ENCODE measurements at places on chromosomes 7 and 10.

GRCh38 chr7:128031901-128032604 lies 816 bp upstream of the LRRC4 start:
- H3K36me3 ChIP-seq = peaks cover 13% of the 10 kb centered on the region
- peaks cover 43% of the 10 kb centered on the region for H3K4me1 ChIP-seq
- peak; percentile 70 for DNase-seq

- H3K36me3 ChIP-seq = peaks cover 8% of the 10 kb centered on the region
- H3K27ac ChIP-seq = no peak overlapping the region
- no peak for DNase-seq
- H3K4me1 ChIP-seq = peaks cover 9% of the 10 kb centered on the region
- H3K4me3 ChIP-seq = no peak overlapping the region
Measured at GRCh38 chr10:24716295-24716694, 7.4 kb downstream of the ARHGAP21 start.

- peaks cover 21% of the 10 kb centered on the region for H3K27me3 ChIP-seq
- H3K4me3 ChIP-seq = peak overlapping the region; percentile 89
- H3K4me1 ChIP-seq = peaks cover 23% of the 10 kb centered on the region
- no peak for DNase-seq
Measured at GRCh38 chr7:73555411-73555982, 2.0 kb downstream of the BCL7B start.

DNA sequence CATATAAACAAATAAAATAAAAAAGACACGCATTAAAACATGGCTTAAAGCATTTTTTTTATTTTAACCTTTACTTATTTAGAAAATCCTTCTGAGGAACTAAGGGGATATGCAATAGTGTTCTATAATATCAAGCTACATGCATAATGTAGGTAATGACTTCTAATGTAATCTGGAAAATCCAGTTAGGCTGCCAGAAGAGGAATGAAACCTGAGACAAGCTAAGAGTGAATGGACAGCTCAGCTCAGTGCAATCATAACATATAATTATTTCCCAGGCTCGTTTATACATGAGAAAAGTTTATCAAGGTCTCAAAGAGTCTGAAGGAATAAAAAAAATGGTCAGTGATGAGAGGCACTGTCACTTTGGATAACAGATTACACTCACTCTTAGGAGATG lies 649.0 kb upstream of the PCDH15 start:
- no peaks in the 10 kb centered on the region for H3K36me3 ChIP-seq
- H3K4me3 ChIP-seq = no peak overlapping the region
- H3K27ac ChIP-seq = no peak overlapping the region
- no peaks in the 10 kb centered on the region for H3K27me3 ChIP-seq
- no peak for DNase-seq
- no peaks in the 10 kb centered on the region for H3K4me1 ChIP-seq

DNA sequence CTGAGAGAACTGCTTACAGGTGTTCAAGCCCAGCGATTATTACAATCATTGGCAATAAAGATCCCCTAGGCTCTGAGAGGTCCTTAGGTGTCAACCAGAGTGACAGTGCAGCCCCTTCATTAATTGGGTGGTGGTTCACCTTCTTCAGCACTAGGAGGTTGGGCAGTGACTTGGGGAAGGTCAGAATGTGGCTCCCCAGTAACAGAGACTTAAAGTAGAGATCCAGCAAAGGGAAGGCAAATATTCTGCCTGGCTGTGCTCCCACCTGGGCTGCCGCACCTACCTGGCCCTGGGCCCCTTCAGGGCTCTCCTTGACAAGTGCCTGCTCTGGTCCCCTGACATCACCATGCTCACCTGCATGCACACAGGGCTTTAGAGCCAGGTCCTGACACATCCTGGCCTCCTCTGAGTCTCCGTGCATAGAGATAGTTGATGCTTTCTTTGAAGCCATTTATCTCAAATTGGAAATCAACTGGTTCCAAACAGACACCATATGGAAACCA lies 1.9 kb downstream of the CLRN3 start:
- DNase-seq = no peak
- no peaks in the 10 kb centered on the region for H3K36me3 ChIP-seq
- H3K4me3 ChIP-seq = no peak overlapping the region

DNA sequence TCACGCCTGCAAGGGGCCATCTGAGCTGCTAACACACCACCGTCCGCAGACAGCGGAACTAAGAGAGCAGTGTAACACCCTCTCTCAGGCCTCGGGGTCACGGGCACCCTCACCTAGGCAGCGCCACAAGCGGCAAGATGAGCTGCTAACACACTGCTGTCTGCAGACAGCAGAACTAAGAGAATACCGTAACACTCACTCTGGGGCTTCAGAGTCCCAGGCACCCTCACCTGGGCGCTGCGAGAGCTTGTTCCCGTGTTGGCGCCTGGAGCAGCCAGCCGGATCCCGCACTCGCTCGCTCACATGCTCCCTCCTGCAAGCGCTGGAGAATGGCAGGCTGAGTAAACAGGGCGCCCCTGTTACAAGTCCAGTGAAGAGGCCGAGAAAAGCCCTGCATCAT lies 160.2 kb downstream of the SRPK2 start:
- peaks cover 26% of the 10 kb centered on the region for H3K4me1 ChIP-seq
- H3K36me3 ChIP-seq = peaks cover 27% of the 10 kb centered on the region
- peak overlapping the region; percentile 42 for H3K27ac ChIP-seq
- DNase-seq = peak; percentile 9
- H3K4me3 ChIP-seq = peak overlapping the region; percentile 8

- no peak overlapping the region for H3K27ac ChIP-seq
- H3K4me3 ChIP-seq = no peak overlapping the region
- H3K27me3 ChIP-seq = peaks cover 8% of the 10 kb centered on the region
Measured at GRCh38 chr10:790821-791551, 101.5 kb upstream of the DIP2C start.

DNA sequence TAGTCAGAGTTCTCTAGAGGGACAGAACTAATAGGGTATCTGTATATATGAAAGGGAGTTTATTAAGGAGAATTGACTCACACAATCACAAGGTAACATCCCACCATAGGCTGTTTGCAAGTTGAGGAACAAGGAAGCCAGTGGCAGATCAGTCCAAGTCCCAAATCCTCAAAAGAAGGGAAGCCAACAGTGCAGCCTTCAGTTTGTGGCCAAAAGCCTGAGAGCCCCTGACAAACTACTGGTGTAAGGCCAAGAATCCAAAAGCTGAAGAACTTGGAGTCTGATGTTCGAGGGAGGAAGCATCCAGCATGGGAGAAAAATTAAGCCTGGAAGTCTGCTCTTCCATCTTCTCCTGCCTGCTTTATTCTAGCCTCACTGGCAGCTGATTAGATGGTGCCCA lies 1107.2 kb upstream of the CELF2 start:
- DNase-seq = no peak
- no peaks in the 10 kb centered on the region for H3K4me1 ChIP-seq
- H3K36me3 ChIP-seq = no peaks in the 10 kb centered on the region
- peaks cover 11% of the 10 kb centered on the region for H3K27me3 ChIP-seq

DNA sequence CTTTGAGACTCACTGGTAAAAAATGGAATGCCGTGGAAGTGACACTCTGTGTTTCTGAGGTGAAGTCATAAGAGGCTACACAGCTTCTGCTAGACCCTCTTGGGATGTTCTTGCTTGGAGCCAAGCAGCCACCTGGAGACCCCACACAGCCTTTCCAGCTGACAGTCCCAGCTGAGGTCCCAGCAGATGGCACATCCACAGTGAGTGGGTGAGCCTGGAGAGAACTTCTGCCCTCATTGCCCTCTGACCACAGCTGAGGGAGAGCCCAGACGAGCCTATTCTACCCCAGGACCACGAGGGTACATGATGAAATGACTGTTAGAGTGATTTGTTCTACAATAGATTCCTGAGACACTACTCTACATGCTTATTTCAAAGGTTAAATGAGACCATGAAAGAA lies 44.3 kb downstream of the CXCL12 start:
- no peak overlapping the region for H3K27ac ChIP-seq
- H3K36me3 ChIP-seq = peaks cover 7% of the 10 kb centered on the region
- DNase-seq = no peak
- H3K27me3 ChIP-seq = peaks cover 12% of the 10 kb centered on the region

All from nephron progenitor cell (in vitro differentiated cells).